Smooth muscle cell of trachea (primary cell): ENCODE measurements at places on chromosomes 4 and X. TPM values are rescaled to one million over a fixed set of nuclear protein-coding genes. Genes with fewer than 3 reads are reported as not detected.

Gene SLC25A43
- 24.6 and 35.1 TPM in 2 replicates for total RNA-seq

Gene CT45A10
- not detected in 2 replicates for total RNA-seq

Gene FAM184B
- under 0.01 TPM in 1 of 2 replicates, not detected in the other for total RNA-seq

Gene SSX4
- total RNA-seq: not detected in 2 replicates

Gene CCSER1
- total RNA-seq: not detected in 2 replicates

Gene TEX13D
- total RNA-seq: not detected in 2 replicates

Gene PYURF
- total RNA-seq: 54.6 and 83.9 TPM in 2 replicates

Gene LRRC66
- 0.83 and 1.5 TPM in 2 replicates for total RNA-seq

Gene H2BW2
- total RNA-seq: under 0.01 TPM in 1 of 2 replicates, not detected in the other

Gene RPS6KA6
- 3.1 and 3.3 TPM in 2 replicates for total RNA-seq

Gene CDS1
- 0.17 and 0.58 TPM in 2 replicates for total RNA-seq

Gene CDKL5
- total RNA-seq: 3.1 and 3.9 TPM in 2 replicates

Gene GLRA2
- total RNA-seq: not detected in 2 replicates

Gene HMGN5
- total RNA-seq: 0.17 and 1.6 TPM in 2 replicates

Gene GPR78
- total RNA-seq: 0.33 TPM in 1 of 2 replicates, not detected in the other
